ENCODE measurements at places on chromosomes 6 and 20.
A peak's percentile ranks its signal among the peaks of the same experiment; 100 is the strongest.

DNA sequence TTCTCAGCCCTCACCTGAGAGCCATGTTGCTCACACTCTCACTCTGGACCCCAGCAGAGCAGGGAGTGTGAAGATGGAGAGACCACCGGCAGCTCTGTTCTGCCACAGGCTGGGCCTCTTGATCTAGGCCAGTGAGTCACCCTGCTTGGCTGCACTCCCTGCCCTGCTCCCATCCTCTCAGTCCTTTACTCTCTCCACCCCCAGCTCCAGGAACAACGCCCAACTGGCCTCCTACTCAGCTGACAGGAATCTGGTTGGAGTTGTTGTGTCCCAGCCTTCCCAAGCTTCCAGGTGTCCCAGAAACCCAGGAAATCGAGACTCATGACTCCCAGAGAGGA is at the start of gene PSORS1C1:
Gene PSORS1C1, plus strand, starts transcription at position 260 of the 338 bp plus-strand sequence. CDS start 14,833 bp downstream, outside the sequence.
- DNase-seq, result no peak

DNA sequence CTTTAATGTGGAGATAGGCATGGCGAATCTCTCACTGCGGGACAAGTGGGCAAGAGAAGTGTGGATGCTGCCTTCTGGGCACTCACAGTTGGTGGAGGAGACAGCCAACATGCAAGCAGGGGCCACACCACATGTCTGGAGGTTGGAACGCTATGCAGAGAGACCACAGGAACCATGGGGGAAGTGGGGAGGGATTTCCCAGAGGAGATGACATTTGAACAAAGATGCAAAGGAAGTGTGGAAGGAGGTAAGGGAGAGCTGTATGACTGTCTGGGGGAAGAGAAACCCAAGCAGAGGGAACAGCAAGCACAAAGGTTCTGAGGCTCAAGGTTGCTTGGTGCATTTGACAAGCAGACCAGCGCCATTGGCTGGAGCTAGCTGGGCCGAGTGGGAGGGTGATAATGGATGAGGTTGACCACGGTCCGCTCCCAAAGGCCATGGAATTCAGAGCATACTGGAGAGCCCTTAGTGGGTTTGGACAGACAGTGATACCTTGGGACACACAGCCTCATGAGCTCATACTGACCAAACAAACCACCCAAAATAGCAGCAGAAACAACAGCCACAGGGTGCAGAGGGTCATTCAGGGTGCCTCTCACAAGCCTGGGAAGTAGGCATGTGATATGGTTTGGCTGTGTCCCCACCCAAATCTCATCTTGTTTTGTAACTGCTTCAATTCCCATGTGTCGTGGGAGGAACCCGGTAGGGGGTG is 7.6 kb upstream of the FAM110A start:
- no peak for DNase-seq

GRCh38 chr6:81894788-81895271 is 142.3 kb upstream of the TENT5A start:
- no peak for DNase-seq

DNA sequence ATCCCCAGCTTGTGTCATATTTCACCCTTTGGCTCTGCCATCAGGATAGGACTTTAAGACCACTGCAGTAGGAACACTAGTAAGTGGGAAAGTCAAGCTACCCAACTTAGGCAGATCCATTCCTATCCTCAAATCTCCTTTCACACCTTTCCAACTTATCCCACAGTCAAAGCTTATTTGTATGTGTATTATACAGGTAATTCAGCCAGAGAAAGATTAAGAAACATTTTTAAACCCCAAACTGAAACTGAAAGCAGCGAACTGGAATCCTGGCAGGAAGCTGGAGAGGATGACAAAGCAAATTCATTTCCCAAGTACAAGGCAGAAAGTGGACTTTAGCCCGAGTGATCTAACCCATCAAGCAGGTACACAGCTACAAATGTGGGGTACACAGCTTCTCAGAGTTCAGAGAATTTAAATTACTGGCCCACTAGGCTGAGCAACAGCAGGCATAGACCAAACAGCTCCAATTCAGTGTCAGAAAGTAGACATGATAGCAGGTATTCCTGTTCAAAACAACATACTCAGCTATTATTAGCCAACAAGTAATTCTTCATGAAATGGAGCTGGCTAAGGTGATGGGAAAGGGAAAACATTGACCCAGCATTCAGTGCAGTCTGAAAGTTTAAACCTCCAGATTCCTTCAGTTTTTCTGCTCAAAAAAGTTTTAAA is 39.1 kb downstream of the ILRUN start:
- DNase-seq, result peak; percentile 79

- no peak for DNase-seq
Observed at GRCh38 chr20:63202811-63203526, 13.0 kb downstream of the YTHDF1 start.

DNA sequence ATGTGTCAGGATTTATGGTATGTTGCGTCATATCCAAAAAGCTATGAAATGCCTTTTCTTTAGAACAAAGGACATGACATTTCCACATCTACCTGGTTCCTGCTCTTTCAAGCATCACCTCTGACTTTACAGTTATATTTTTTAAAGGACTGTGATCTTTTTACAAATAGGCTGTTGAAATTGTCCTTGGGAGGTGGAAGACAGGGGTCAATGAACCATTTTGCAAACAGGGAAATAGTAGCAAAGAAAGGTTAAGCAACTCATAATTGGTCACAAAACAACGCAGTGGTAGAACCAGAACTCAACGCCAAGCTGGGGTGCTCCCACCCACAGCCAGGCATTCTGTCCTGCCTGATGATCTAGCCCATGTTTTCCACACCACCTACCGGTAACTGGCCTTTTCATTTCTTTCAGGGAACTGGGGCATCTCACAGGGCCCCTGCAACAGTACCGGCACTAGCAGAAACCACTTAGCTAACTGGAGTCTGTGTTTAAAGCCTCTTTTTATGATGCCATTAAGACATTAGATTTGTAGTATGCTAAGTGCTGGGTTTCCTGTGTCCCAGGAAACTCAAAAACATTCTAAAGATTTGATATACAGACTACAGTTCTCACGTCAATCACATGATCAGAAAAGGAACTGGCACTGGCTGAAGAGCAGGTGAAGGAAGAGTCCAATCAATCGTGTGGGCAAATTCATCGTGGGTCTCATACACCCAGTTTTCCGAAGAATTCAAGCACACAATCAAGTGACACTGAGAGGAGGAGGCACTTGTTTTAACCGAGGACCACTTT is 13.9 kb downstream of the ZNF217 start:
- DNase-seq, result peak; percentile 24

DNA sequence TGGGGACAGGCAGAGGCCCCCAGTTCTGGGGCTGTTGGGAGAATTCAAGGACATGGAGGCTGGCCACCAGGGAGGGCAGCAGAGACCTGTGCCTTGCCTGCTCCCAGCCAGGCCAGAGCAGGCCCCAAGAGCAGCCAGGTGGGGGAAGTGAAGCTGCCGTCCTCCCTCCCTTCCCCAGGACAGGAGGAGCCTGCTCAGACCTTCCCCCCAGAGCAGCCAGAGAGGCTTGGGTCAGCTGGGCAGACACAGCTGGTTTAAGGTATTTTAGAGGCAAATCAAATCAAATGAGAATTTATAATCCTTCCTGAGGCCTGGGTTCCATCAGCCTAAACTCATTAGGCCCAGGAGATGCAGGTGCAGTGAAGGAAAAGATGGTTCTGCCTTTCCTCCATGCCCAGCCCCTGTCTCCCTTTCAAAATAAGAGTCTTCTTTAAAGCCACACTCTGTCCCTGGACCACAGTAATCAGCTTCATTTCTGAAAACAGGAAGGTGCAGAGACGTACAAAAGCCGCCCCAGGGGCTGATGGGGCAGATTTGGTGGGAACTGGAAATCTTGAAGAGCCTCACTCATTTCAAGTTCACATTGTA is 21.7 kb downstream of the BMP7 start:
- DNase-seq, result no peak

DNA sequence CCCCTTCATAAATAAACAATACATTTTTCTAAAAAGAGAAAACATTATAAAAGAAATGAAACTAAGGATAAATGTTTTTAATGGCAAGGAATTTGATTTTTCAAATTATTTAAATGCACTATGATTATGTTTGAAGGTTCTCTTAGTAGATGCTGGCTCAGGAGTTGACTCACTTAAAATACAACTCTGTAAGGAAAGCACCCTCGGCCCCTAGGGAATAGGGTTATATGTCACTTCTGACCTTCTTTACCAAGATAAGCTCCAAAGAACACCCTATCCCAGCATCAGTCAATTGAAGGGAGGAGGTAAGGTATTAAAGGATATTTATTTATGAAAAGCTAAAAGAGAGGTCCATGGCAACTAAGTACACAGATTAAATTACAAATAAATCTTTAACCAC is 6.8 kb downstream of the SNAP91 start:
- no peak for DNase-seq

DNA sequence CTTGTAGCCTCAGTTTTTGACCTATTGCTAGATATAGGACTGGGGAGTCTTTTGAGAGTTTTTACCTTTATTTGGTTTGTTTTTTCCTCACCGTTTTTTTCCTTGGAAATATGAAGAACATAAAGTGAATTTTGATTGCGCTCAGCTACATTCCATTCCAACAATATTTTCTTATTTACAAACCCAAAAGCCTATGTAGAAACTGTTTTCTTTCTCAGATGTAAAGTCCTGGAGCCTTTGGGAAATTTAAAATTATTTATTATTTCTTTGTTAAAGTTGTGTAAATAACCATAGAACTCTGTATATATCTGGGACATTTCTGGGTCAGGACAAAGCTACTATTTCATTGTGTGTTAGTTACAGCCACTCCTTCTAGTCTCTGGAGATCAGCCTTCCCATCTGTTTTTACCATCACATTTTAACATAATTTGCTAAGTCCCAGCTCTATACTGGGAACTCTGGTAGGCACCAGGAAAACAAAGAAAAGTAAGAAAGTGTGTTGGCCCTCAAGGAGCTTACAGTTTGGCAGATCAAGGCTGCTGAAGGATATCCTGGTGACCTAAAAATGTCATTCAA is 68.8 kb downstream of the JAG1 start:
- DNase-seq, result no peak

- DNase-seq, result no peak
Observed at GRCh38 chr6:40877362-40877761, 161.7 kb downstream of the UNC5CL start.

GRCh38 chr6:170091639-170092579 is 199.0 kb downstream of the DLL1 start:
- no peak for DNase-seq

DNA sequence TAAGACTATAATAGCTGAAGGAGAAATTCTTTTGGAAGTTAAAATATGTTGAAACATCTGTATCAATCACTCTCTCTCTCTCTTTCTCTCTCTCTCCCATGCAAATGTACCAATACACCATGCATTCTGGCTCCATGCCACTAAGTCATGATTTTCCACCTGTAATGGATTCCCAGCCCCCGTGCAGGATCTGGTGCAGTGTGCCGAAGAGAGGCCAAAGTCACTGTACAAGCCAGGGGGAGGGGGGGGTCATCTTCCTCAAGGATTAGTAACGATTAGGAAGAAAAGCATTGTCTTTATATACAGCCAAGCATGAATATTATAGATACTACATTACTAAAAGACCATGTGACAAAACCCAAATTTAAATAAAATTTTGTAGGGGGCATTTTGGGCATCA is 725.1 kb downstream of the KIF16B start:
- DNase-seq, result no peak

GRCh38 chr20:38426006-38426897 is 8.9 kb downstream of the SNHG17 start:
- DNase-seq, result no peak

DNA sequence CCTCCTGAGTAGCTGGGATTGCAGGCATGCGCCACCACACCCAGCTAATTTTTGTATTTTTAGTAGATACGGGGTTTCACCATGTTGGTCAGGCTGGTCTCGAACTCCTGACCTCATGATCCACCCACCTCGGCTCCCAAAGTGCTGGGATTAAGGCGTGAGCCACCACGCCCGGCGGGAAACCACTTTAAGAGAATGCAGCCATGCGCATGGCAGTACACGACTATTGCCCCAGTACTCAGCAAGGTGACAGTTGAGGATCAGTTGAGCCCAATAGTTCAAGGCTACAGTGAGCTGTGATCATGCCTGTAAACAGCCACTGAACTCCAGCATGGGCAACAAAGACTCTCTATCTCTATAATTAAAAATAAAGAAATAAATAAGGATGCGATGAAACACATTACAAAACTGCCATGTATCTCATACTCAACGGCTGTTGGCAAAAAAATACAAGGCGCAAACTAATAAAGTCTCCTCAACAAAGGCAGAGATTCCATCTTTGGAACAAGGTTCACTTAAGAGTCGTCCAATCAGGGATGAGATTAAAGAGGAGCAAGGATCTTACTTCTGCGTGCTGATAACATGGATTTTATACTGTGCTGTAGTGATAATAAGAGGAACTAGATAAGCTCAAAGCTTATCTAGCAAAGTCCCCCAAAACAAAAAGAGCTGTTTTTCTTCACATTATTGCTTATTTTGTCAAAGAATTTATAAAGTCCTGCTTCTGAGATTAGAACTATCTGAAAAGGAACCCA is 51.1 kb downstream of the STAU1 start:
- no peak for DNase-seq

GRCh38 chr6:36873612-36874442 is 776 bp downstream of the PPIL1 start:
- DNase-seq, result peak; percentile 49

DNA sequence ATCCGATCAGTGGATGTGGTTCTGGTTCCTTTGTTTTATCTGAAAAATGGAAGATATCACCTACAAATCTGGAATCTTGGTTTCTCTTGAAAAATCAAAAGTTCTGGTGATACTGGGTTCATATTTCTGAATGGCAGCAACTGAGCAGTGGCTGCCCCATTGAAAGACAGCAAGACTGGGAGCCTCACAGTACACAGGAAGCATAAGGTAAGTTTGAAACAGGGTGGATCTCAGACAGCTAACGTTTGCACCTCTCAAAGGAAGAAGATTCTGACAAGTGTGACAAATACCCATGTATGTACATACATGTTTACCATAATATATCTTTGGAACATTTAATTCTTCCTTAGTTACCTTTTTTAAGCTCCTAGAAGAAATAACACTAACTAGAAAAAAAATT is at the start of gene SAMD3:
Gene SAMD3, minus strand, starts transcription at position 177 of the 400 bp plus-strand sequence. CDS start 7,678 bp downstream, outside the sequence.
- DNase-seq, result no peak

- DNase-seq, result no peak
Observed at GRCh38 chr6:96909811-96910210, 12.1 kb upstream of the NDUFAF4 start.

DNA sequence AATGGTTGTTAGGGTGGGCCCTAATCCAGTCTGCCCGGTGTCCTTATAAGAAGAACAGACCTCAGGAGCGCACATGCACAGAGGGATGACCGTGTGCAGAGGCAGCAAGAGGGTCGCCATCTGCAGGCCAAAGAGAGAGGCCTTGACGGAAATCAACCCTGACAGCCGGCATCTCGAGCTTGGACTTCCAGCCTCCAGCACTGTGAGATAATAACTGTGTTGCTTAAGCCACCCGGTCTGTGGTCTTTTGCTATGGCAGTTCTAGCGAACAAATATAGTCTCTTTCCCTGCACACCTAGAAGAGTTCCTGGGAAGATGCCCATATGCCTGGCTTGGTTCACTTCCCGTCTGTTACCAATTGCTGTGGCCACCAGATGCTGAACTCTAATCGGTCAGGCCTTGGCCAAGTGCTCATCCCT is 35.3 kb upstream of the PTGIS start:
- DNase-seq, result no peak

- DNase-seq, result no peak
Observed at GRCh38 chr20:3461211-3461771, 9.5 kb upstream of the ATRN start.

- no peak for DNase-seq
Observed at GRCh38 chr20:57857969-57858368, 148.2 kb upstream of the PMEPA1 start.
